GM23338 (cell line): ENCODE measurements at places on chromosomes 6 and 20. TPM values are rescaled to one million over a fixed set of nuclear protein-coding genes. Genes with fewer than 3 reads are reported as not detected.

Gene CDH4
- 4.0 and 4.2 TPM in 2 replicates for total RNA-seq

DNA sequence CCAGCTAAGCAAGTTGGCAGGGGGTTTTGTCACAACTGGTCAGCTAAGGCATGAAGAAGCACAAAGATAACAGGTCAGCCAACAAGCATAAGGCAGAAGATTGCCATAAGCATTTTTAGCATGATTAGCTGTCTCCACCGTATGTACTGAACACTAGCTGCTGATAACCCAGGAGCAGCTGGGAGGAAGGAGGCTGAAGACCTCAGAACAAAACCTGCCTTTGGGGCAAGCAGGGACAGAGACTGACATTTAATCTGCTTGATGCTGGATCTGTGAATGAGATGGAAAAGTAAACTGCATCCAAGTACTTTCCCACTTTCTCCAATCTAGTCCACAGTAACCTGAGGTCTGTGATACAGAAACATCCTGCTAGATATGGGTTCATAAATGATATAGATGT is 353.0 kb upstream of the MAP3K7 start:
- DNase-seq, result no peak
- no peaks in the 10 kb centered on the region for H3K27me3 ChIP-seq
- H3K36me3 ChIP-seq, result no peaks in the 10 kb centered on the region
- H3K4me1 ChIP-seq, result 0 out of 2 replicates have a peak, but pooled peaks cover 6% of the 10 kb centered on the region
- no peak overlapping the region for H3K27ac ChIP-seq

DNA sequence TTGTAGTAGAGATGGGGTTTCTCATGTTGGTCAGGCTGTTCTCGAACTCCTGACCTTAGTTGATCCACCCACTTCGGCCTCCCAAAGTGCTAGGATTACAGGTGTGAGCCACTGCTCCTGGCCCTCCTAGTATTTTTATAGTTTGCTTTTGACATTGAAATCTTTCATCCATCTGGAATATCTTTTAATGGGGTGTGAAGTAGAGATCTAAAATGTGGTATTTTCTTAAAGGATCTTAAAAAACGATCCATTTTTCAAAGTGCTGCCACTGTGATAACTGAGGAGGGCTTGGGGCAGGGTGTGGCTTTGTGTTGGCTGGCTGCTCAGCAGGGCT is 23.1 kb downstream of the CDS2 start:
- H3K27me3 ChIP-seq, result no peaks in the 10 kb centered on the region
- DNase-seq, result no peak
- H3K4me3 ChIP-seq, result no peak overlapping the region
- H3K36me3 ChIP-seq, result no peaks in the 10 kb centered on the region
- H3K4me1 ChIP-seq, result no peaks in the 10 kb centered on the region; the same call in 1 of the 2 replicates
- H3K27ac ChIP-seq, result no peak overlapping the region

DNA sequence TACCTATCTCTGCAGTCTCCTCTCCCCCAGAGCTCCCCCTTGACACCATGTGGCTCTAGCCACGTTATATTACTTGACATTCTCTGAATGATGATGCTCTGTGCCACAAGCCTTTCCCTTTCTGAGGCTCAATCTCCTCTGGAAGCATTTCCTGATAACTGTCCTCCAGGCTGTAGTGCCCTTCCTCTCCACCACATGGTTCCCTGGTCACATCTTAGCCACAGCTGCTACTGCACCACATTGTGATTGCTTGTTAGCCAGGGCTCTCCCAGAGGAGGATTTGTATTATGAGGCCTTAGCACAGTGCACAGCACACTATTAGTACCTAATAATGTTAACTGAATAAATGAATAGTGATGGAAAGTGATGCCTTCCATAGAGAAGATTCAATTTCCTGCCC is 63.9 kb upstream of the RCAN2 start:
- H3K36me3 ChIP-seq, result no peaks in the 10 kb centered on the region
- H3K4me3 ChIP-seq, result no peak overlapping the region
- H3K4me1 ChIP-seq, result no peaks in the 10 kb centered on the region
- peak; percentile 28 for DNase-seq

Gene SLA2
- total RNA-seq, result 0.62 TPM in 1 of 2 replicates, not detected in the other

DNA sequence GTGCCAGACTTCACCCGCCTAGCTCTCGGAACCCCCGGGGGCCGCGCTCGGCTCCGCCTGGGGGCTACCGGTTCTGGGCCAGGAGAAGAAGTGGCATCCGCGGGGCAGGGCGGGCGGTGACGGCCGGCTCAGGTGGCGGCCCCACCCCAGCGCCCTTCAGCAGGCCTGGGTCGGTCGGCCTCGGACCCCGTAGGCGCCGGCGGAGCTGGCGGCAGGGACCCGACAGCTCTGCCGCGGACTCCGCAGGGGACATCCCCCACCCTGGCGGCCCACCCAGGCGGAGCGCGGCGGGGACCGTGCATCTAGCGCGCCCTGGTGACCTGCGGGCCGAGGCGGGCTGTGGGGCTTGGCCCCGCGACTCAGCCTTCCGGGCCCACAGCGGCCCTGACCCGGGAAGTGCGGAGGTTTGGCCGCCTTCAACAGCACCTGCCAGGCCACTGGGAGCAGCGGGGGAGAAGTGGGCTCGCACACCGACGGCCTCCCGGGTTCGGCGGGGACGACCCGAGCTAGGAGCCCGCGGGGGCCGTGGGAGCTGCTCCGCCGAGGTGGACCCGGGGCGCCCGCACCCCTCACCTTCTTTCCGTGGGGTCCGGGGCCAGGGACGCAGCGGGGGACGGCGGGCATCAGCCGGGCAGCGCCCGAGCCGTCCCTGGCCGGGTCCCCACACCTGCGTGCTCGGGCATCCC is 87.1 kb downstream of the TMEM242 start:
- peak; percentile 43 for DNase-seq
- no peak overlapping the region for H3K27ac ChIP-seq
- H3K27me3 ChIP-seq, result peaks cover 38% of the 10 kb centered on the region
- peaks cover 15% of the 10 kb centered on the region for H3K4me1 ChIP-seq

Gene MYH7B
- 0.10 and 0.78 TPM in 2 replicates for total RNA-seq

DNA sequence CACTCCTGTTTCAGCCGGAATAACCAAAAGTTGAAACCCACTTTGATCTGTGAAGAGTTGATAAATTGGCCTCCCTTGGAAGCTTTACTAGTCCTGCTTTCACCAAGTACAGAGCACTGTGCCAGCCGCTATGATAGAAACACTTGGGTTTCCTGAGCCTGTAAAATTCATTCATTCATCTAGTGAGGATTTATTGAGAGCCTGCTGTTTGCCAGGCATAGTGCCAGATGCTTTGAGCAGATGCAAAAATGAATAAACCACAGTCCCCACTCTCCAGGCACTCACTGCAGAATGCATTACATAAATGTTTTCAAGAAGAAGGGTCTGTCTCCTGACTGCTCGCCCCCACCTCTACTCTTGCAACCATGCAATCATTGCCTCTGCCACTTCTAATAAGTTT is 25.3 kb upstream of the TMEM217 start:
- no peaks in the 10 kb centered on the region for H3K27me3 ChIP-seq
- DNase-seq, result no peak
- H3K36me3 ChIP-seq, result peaks cover 33% of the 10 kb centered on the region
- H3K4me1 ChIP-seq, result no peaks in the 10 kb centered on the region

DNA sequence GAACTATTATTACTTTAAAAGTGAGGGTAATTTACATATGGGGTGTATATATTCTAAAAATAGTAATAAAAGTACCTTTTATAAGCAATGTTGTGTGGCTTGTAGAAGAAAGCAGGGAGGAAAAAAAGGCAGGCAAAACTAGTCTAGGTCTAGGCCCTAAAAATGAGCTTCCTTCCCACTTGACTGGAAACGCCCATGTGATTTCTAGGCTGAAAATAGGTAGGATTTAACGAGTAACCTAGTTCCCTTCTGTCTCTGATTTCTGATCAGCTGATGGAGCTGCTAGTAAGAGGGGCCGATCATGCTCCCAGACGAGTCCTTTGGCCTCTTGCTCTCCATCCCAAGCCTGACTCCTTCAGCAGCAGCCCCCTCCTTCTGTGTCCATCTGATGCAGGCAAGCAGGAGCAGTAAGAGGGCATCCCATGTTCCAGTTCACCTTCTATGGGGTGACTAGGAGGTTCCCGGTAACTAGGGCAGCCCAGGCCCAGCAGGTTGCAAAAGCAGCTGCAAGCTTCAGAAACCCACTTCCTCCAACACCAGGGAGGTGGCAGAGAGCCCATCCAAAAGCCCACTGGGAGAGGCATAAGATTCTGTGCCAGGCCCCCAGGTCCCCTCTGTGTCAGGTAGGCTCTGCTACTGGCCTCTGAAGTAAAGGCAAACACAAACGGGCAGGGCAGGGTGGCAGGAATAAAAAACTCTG is 24.4 kb downstream of the TBC1D20 start:
- H3K36me3 ChIP-seq, result peaks cover 25% of the 10 kb centered on the region; the same call in 1 of the 2 replicates
- H3K4me1 ChIP-seq, result peaks cover 9% of the 10 kb centered on the region
- DNase-seq, result no peak
- peaks cover 26% of the 10 kb centered on the region for H3K27me3 ChIP-seq

GRCh38 chr6:5557506-5557905 is 296.2 kb downstream of the FARS2 start:
- no peaks in the 10 kb centered on the region for H3K36me3 ChIP-seq
- no peak overlapping the region for H3K27ac ChIP-seq
- no peak for DNase-seq
- no peaks in the 10 kb centered on the region; the same call in 1 of the 2 replicates for H3K4me1 ChIP-seq
- H3K27me3 ChIP-seq, result no peaks in the 10 kb centered on the region
- H3K4me3 ChIP-seq, result no peak overlapping the region

DNA sequence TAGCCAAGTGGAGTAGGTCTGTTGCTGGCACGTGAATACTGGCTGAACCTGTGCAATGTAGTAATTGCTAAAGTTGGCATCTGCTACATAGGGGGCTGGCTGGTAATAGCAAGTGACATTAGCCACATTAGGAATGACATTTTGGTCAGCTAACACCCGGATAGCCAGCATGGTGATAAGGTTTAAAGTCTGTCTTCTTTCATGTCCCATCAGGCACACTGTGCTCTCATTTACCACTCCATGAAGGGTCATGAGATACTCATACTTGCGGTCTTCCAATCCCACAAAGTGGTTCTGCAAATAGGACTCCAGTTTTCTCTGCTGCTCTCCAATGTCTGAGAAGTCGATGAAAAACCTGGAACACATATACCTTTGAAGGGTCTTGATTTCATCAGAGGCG is 2.8 kb downstream of the TENT5A start:
- no peak overlapping the region for H3K4me3 ChIP-seq
- no peak for DNase-seq
- no peaks in the 10 kb centered on the region for H3K36me3 ChIP-seq
- H3K27me3 ChIP-seq, result peaks cover 45% of the 10 kb centered on the region

DNA sequence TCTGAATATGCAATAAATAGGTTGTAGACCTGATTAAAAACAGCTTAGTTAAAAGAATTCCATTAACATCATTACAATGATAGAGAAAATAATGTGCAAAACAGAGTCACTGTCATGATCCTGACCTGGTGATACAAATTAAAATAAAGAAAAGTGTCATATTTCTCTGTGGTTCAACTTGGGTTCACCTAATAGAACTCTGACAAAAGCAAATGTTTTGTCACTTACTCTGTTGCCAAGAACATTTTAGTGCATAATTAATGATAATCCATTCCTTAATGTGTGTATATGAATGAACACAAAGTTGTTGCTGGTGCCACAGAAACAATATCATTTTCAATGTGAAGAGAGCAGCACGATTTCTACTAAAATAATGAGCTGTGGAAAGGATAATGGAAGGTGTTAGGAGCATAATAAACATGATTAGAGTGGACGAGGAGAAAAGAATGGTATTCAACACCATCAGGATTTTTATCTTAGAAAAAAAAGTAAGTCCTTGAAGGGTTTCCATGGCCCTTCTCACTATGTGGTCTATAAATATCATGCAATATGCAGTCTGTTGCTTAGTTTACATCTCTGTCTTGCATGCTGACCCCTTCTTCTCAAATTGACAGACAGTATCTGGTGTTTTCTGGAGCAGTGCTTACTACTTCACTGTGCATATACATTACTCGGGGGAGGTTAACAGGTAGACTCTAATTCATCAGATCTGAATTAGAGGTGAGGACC is 656.6 kb upstream of the MMS22L start:
- no peaks in the 10 kb centered on the region for H3K4me1 ChIP-seq
- no peaks in the 10 kb centered on the region for H3K27me3 ChIP-seq
- H3K36me3 ChIP-seq, result no peaks in the 10 kb centered on the region

DNA sequence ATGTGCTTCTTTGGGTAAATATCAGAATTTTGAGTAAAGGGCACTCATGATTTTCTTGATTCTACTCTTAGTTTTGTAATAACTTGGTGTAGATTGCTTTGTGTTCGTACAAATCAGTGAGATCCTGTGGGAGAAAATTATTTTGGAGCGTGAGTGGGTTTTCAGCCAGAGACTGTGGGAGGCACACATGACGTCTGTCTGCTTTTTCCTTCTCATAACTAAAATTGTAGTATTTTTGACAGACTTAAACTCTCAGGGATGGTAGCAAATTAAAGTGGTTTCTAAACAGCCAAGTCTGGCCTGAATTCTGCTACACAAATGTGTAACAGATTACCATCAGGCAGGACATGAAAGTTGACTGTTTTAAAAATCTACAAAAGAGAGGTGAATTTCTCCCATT is 222.6 kb downstream of the OTOR start:
- H3K36me3 ChIP-seq, result no peaks in the 10 kb centered on the region
- peaks cover 6% of the 10 kb centered on the region; the same call in 1 of the 2 replicates for H3K4me1 ChIP-seq
- no peak for DNase-seq

- DNase-seq, result no peak
- no peaks in the 10 kb centered on the region for H3K27me3 ChIP-seq
- no peak overlapping the region for H3K27ac ChIP-seq
- H3K36me3 ChIP-seq, result no peaks in the 10 kb centered on the region
- H3K4me3 ChIP-seq, result no peak overlapping the region
Measured at GRCh38 chr6:21143645-21144044, 449.9 kb upstream of the SOX4 start.

Gene OPN5
- total RNA-seq, result not detected in 2 replicates

DNA sequence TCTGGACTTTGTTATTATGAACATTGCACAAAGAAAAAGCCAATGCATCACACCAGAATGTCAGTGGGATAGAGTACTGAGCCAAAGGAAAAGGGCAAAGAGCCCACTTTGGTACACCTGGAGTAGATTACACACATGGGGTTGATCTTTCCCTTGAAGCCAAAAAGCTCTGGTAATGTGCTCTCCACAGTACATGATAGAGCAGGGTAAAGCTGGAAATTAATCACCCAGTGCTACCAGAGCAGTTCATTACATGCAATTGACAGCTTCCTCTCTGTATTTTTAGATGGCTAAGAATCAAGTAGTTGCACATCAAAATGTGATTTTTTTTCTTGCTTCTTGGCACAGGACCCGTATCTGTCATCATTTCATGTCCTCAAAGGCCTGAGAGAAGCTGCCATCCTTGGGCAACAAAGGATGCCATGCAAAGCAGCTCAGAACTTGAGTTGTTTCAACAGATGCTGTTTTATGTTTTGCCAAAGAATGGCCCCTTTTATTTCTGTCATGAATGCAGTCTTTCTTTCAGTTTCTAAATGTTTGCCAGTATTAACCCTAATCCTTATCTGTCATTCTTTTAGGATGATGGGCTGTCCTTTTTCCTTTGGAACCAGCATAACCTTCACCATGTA is 88.1 kb downstream of the HDGFL1 start:
- H3K27me3 ChIP-seq, result no peaks in the 10 kb centered on the region
- H3K4me3 ChIP-seq, result no peak overlapping the region
- H3K27ac ChIP-seq, result no peak overlapping the region
- no peak for DNase-seq
- H3K36me3 ChIP-seq, result no peaks in the 10 kb centered on the region
- peaks cover 7% of the 10 kb centered on the region; the same call in 1 of the 2 replicates for H3K4me1 ChIP-seq

DNA sequence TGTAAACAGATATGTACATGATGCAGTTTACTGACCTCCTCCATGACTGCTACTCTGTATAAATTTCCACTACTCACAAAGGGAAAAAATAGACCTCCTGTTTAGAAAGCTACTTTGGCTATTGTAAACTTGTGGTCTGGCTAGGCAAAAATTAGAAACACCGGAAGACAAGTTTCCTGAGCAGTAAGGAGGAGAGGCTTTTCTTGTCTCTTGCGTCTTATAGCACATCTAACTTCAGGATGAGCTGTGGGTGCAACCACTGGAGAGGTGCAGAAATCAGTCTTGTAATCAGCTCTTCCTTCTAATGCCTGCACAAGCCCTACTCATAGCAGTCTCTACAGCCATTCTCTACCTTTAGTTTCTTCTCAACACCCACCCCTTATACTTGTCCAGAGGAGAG is 296.5 kb upstream of the SLC35B3 start:
- H3K4me3 ChIP-seq, result no peak overlapping the region
- no peaks in the 10 kb centered on the region for H3K36me3 ChIP-seq
- H3K27me3 ChIP-seq, result no peaks in the 10 kb centered on the region
